GM23248 (cell line): ENCODE measurements at places on chromosomes 6 and 20. TPM values are rescaled to one million over a fixed set of nuclear protein-coding genes. Genes with fewer than 3 reads are reported as not detected.

- no peaks in the 10 kb centered on the region for H3K4me1 ChIP-seq
- DNase-seq, result no peak
- H3K4me3 ChIP-seq, result no peak overlapping the region
- H3K27ac ChIP-seq, result no peak overlapping the region
These were observed 25.6 kb downstream of the NFYA start for GRCh38 chr6:41098366-41098765.

Gene ZNF184
- total RNA-seq, result 3.2 and 3.8 TPM in 2 replicates

- no peak for DNase-seq
- no peaks in the 10 kb centered on the region for H3K36me3 ChIP-seq
- no peaks in the 10 kb centered on the region for H3K4me1 ChIP-seq
- H3K27me3 ChIP-seq, result no peaks in the 10 kb centered on the region
These were observed 372.7 kb downstream of the CBLN4 start for GRCh38 chr20:55632592-55632991.

DNA sequence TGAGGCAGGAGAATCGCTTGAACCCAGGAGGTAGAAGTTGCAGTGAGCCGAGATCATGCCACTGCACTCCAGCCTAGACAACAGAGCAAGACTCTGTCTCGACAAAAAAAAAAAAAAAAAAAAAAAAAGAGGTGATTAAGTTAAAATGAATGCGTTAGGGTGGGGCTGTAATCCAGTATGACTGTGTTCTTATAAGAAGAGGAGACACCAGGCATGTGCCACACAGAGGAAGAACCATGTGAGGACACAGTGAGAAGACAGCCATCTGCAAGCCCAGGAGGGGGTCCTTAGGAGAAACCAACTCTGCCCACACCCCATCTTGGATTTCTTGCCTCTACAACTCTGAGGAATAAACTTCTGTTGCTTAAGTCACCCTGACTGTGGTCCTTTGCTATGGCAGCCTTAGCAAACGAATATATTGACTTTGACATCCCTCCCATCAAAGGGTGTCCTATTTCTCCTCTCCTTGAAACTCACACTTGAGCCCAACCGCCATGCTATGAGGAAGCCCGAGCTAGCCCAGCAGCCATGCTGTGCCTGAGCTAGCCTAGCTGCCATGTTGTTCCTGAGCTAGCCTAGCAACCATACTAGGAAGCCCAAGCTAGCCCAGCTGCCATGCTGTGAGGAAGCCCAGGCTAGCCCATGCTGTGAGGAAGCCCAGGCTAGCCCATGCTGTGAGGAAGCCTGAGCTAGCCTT lies 15.8 kb upstream of the PPP1R16B start:
- H3K27me3 ChIP-seq, result no peaks in the 10 kb centered on the region
- DNase-seq, result peak; percentile 86
- peak overlapping the region; percentile 26; the same call in 1 of the 2 replicates for H3K27ac ChIP-seq
- no peak overlapping the region for H3K4me3 ChIP-seq
- peaks cover 4% of the 10 kb centered on the region for H3K4me1 ChIP-seq
- no peaks in the 10 kb centered on the region for H3K36me3 ChIP-seq

DNA sequence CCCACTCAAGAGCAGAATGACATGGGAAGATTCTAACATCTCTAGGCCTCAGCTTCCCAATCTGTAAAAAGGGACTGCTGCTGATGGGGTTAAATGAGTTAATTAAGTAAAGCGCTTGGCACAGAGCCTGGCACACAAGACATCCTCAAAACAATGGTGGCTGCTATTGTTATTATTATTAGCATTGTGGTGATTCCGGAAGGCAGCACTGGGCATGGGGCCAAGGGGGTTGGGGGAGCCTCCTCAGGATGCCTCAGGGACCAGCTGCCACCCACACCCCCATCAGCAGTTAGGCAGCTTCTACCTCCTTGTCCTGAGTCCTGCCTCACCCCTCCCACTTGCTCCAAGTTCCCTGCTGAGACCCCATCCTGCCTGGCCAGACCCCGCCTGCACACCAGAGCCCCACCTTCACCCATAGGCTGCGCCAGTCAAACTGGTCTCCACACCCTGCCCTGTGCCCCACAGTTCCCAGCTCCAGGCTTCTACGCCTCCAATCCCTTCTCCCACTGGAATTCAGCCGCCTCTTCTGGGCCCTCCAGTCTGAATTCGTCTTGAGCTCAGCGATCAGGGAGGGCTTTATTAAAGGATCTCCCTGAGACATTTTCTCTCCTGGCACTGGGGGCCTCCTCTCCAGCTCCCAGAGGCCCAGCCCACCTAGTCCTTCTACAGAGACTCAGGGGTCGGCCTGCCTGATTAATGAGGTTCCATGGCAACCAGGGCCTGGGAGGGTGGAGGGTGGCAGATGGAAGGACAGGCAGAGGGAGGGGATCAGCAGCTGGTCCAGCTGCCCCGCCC lies 1.5 kb downstream of the E2F1 start:
- no peak overlapping the region for H3K27ac ChIP-seq
- no peaks in the 10 kb centered on the region for H3K36me3 ChIP-seq
- H3K4me1 ChIP-seq, result peaks cover 12% of the 10 kb centered on the region

Gene MCHR2
- not detected in 2 replicates for total RNA-seq

GRCh38 chr6:2862712-2863181 lies 21.1 kb upstream of the SERPINB1 start:
- no peak for DNase-seq
- H3K4me3 ChIP-seq, result no peak overlapping the region
- no peaks in the 10 kb centered on the region for H3K27me3 ChIP-seq
